Hepatic stellate cell (primary cell): ENCODE measurements at places on chromosomes 1 and 21.

DNA sequence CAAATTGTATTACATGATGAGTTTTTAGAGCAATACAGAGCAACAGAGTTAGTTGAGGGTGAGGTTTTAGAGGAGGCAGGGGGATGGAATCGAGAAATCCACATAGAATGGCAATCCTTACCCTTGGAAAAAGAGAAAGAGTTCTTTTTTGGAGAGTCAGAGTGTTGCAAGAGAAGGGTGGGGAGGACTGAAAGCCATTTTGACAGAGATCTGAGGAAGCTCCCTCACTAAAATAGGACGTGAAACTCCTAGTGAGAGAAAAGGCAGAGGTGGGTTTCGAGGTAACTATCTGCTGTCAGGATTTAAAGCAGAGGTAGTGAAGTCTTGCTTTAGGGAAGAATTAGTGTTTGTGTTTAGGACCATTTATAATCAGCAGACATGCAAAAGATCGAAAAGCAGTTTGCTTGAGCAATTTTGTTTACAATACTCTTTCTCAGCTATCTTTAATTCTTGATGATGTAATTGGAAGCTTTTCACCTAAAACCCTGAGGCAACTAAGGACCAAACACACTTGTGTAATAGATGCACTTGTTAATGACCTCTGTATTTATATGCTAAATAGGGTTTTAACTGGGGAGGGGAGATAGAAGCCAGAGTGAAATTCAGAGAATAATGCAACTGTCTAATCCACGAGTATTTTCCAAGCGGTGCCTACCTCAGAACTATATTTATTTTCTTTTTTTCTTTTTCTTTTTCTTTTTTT, 20.0 kb downstream of the ADAMTS5 start:
- no peak for DNase-seq

DNA sequence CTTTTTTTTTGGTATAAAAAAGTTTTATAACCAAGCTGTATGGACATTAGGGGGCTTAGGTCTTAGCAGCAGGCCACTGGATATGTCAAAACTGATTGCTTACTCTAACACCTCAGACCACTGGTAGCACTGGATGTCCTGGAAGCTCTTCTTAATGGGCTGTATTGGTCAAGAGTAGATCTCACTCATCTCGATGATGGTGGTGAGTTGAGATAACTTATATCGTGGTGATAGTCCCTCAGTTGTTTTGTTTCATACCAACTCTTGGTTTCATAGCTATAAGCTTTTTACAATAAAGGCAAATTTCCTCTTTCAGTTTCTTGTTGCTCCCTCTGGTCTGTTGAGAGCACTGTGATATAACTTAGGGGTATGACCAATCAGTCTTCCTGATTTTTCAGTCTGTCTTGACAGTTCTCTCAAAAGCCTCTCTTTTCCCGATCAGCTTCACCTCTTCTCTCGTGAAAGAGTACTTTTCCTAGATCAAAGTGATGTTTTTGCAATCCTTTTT, 9.7 kb upstream of the AGO1 start:
- DNase-seq: no peak

- no peak for DNase-seq
Measured at GRCh38 chr1:204337583-204337982, 22.1 kb downstream of the PLEKHA6 start.

DNA sequence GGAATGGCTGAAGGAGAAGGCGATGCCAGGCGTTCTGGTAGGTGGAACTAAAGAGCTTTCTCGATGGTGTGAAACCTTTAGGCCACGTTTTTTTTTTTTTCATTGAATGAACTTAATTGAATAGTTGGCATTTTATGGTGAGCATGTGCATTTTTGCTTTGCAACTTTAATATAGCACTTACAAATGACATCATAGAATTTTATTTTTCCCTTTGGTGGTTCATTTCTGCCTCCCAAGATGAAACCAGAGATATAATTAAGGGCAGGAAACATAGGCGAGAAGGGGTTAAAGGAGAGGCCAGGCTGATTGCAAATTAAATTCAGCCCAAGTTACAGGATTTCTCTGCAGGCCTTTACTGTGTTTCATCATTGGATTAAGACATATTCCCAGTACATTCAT, 85.5 kb upstream of the L1TD1 start:
- DNase-seq: no peak

DNA sequence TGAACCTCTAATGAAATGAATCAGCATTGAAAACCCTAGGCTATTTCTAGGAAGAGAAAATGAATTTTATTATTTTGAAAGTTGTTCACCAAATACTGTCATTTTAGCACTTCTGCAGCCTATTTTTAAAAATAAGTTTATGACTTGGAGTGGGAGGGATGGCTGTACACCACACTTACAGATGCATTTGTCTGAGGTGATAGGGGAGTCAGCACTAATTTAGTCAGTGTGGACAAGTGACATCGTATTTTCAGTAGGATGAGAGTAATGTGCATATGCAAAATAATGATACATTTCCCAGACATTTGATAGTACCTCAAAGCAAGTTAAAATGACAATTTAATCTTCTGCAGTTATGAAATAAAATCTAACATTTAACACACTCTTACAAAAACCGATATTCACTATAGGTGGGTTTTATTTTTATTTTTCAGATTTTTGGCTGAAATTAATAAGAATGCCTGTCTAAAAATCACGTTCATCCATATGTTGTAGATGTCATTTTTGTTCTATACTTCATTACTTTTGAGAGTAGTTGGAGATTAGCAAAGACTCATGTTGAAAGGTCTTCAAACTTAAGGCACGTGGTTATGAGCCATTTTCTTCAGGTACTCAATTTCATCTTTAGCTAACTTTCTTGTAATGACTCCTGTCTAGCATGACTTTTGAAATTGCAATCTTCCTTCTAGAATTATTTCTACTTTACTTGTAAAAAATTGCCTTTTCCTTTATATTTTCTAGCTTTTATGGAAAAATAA, 186.7 kb downstream of the NCAM2 start:
- no peak for DNase-seq

GRCh38 chr21:31554511-31555022, 104.9 kb upstream of the SOD1 start:
- no peak for DNase-seq

DNA sequence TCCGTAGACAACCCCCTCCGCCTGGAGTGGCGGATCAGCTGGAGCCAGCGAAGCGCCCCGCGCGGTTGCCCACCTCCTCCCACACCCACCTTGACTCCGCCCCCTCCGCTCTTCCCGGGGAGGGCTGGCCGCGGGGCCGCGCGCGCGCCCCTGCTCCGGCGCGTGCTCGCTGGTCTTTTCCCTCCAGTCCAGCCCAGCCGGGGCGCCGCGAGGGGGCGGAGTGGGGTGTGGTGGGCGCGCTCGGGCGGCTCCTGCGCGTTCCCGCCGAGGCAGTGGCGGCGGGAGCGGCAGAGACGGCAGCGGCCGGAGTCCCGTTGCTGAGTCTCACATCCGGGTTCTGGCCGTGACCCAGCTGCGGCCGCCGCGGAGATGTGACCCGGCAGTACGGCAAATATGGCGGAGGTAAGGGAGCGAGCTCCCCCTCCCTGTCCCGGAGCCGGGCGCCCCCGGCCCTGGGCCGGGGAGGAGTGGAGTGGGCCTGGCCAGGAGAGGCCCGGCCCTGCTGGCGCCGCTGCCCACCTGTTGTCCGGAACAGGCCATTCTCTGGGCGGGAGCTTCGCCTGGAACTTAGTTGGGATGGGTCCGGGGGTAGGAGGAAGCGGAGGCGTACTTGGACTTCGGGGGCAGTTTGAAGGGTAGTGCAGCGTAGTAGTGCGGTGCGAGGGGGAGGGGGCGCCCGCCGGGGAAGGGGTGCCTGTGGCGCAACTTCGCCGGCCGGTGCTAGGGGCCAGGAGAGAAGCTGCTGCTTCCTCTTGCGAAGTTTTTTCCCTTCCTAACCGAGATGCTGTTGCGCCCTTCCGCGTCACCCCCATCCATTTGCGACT, 5.4 kb downstream of the MIER1 start:
- peak; percentile 89 for DNase-seq
